ENCODE measurements at places on chromosomes 11 and 22. TPM values are rescaled to one million over a fixed set of nuclear protein-coding genes. Genes with fewer than 3 reads are reported as not detected.
A peak's percentile ranks its signal among the peaks of the same experiment; 100 is the strongest.

- H3K27me3 ChIP-seq, result no peaks in the 10 kb centered on the region
- no peaks in the 10 kb centered on the region for H3K4me1 ChIP-seq
- no peak overlapping the region for H3K4me3 ChIP-seq
- H3K27ac ChIP-seq, result no peak overlapping the region
- no peak for DNase-seq
Observed at GRCh38 chr11:32949739-32950138, 57.1 kb downstream of the QSER1 start.

Gene POU2AF1
- total RNA-seq, result 18.5 TPM

Gene LRRC51
- total RNA-seq, result 23.3 TPM

- no peaks in the 10 kb centered on the region for H3K36me3 ChIP-seq
- no peaks in the 10 kb centered on the region for H3K27me3 ChIP-seq
- H3K27ac ChIP-seq, result no peak overlapping the region
Observed at GRCh38 chr11:61895046-61895717, 3.8 kb upstream of the FADS3 start.

DNA sequence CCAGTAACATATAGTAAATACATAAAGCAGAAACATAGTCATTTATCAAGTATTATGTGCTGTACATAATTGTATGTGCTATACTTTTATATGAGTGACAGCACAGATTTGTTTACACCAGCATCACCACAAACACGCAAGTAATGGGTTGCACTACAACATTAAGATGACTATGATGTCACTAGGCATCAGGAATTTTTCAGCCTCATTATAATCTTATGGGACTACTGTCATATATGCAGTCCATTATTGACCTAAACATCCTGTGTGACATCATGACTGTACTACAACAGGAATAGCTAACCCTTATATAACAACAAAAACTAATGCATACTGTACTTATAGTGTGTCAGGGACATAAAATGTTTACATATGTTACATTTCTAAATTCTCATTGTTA, 50.2 kb upstream of the IZUMO1R start:
- no peaks in the 10 kb centered on the region for H3K27me3 ChIP-seq
- no peaks in the 10 kb centered on the region for H3K36me3 ChIP-seq
- no peaks in the 10 kb centered on the region for H3K4me1 ChIP-seq
- DNase-seq, result no peak

GRCh38 chr11:66892911-66893310, 36.0 kb downstream of the LRFN4 start:
- H3K4me3 ChIP-seq, result no peak overlapping the region
- no peaks in the 10 kb centered on the region for H3K27me3 ChIP-seq
- H3K4me1 ChIP-seq, result no peaks in the 10 kb centered on the region
- H3K36me3 ChIP-seq, result no peaks in the 10 kb centered on the region
- no peak overlapping the region for H3K27ac ChIP-seq

Gene MPZL3
- 10.0 TPM for total RNA-seq

Gene PATE2
- not detected for total RNA-seq

GRCh38 chr22:41742918-41743317, 43.6 kb downstream of the MEI1 start:
- H3K4me1 ChIP-seq, result no peaks in the 10 kb centered on the region
- no peak overlapping the region for H3K27ac ChIP-seq
- no peaks in the 10 kb centered on the region for H3K27me3 ChIP-seq
- DNase-seq, result no peak
- H3K4me3 ChIP-seq, result no peak overlapping the region

DNA sequence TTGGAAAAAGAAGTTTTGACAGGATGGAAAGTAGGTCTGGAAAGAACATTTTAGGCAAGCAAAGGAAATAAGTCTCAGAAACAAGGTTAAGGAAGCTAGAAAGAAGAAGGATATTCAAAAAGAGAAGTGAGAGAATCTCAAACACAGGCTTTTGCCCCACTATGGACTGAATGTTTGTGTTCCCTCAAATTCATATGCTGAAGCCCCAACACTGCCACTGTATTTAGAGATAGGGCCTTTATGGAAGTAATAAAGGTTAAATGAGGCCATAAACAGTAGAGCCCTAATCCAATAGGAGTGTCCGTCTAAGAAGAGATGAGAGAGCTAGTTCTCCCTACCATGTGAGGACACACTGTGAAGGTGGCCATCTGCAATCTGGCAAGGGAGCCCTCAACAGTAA, 20.6 kb upstream of the RPS13 start:
- H3K4me3 ChIP-seq, result no peak overlapping the region
- DNase-seq, result no peak
- H3K27me3 ChIP-seq, result no peaks in the 10 kb centered on the region

GRCh38 chr11:117183724-117184349, 5.3 kb downstream of the SIDT2 start:
- no peaks in the 10 kb centered on the region for H3K27me3 ChIP-seq
- no peak overlapping the region for H3K4me3 ChIP-seq
- H3K36me3 ChIP-seq, result peaks cover 20% of the 10 kb centered on the region
- no peak for DNase-seq
- H3K4me1 ChIP-seq, result no peaks in the 10 kb centered on the region

DNA sequence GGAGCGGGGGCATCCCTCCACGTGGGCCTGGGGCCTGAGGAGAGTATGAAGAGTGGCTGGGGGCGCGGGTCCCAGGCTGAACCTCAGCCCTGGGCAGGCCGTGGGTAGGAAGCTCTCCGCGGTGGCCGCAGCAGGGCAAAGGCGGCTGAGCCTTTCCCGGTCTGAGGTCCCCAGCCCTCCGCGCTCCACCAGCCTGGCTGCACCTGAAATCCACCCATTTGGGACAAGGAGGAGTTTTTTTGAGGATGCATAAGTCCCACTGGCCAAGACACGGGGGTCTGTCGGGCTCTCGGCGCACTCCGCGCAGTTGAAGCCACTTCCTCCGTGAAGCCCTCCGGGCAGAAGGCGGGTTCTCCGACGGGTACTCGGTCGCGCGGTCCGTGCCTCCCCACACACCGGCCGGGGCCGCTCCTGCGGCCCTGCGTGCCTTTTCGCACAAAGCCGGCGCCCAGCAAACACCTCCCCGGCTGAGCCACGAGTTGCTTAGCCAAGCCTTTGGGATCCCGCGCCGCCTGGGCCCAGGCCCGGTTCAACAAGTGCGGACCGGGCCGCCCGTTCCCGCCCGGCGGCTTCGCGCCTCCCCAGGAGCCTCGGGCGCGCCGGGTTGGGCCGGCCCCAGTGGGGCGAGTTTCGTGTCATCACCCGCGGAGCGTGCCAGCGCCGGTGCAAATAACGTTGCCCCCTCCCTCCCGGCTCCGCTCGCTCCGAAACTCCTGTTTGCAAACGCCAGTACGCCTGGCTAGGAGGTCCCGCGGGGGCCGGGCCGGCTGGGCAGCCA, 666 bp upstream of the OVOL1 start:
- peaks cover 3% of the 10 kb centered on the region for H3K27me3 ChIP-seq
- DNase-seq, result no peak
- no peak overlapping the region for H3K4me3 ChIP-seq
- peaks cover 7% of the 10 kb centered on the region for H3K4me1 ChIP-seq
- H3K36me3 ChIP-seq, result no peaks in the 10 kb centered on the region
- H3K27ac ChIP-seq, result no peak overlapping the region

- no peak for DNase-seq
- H3K4me3 ChIP-seq, result no peak overlapping the region
- H3K27me3 ChIP-seq, result no peaks in the 10 kb centered on the region
Observed at GRCh38 chr11:127205688-127206217, 205.2 kb upstream of the KIRREL3 start.

DNA sequence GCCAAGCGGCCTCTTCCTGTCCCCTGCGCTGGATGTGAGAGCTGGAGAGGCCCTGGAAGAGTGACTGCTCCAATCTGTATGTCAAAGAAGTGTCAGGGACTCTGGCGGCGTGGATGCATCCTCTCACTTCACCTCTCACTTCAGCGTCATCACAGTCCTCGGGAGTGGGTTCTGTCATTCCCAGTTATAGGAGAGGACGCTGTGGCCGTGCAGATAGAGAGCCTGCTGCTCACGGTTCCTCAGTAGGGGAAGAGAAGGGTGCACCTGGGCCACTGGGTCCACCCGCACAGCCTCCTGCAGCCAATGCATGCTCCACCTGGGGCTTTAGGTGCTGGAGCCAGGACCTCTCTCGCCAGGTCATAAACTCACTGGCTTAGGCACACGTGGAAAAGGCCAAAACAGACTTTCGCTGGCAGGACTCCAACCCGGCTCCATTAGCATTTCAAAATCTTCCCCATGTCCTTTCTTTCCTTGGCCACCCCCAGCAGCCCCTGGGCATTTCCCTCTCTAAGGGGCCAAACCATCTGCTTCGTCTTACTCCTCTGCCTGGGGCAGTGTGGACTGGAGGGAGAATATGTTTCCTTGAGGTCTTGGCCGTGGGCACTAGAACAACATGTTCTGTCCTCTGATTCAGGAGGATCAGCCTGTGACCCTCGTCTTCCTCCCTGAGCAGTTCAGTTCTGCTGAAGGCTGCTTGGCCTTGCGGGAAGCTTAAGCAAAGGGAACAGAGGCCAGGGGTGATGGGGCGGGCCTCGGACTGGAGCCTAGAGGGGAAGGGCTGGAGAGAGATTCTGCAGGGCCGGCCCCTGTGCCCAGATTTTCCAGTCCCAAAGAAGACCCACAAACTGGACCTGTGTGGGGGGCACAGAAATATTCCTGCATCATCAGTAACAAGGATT, 57.8 kb downstream of the ST14 start:
- H3K27ac ChIP-seq, result no peak overlapping the region
- H3K36me3 ChIP-seq, result peaks cover 4% of the 10 kb centered on the region
- H3K4me3 ChIP-seq, result no peak overlapping the region
- H3K4me1 ChIP-seq, result no peaks in the 10 kb centered on the region

GRCh38 chr11:62324731-62325556, 12.3 kb upstream of the ASRGL1 start:
- peak; percentile 47 for DNase-seq
- no peaks in the 10 kb centered on the region for H3K27me3 ChIP-seq
- H3K36me3 ChIP-seq, result no peaks in the 10 kb centered on the region
- H3K27ac ChIP-seq, result no peak overlapping the region
- H3K4me3 ChIP-seq, result no peak overlapping the region

Gene OR52I1
- not detected for total RNA-seq

DNA sequence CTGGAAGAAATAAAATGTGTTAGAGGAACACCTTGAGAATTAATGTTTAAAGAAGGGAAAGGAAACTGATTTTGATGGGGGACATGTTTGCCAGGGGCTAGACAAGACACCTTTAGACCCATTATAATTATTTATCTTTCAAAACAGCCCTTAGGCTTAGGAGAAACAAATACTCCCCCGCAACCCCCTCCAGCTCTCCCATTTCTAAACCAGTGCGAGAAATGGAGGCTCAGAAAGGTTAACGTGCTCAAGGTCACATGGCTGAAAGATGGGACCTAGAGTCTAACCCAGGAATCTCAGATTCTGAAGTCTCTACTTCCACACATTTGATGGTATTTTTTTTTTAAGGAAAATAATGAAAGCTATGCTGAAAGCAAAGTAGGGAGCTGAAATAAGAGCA, 18.0 kb downstream of the EHF start:
- no peaks in the 10 kb centered on the region for H3K27me3 ChIP-seq
- no peak for DNase-seq
- no peak overlapping the region for H3K4me3 ChIP-seq
- H3K27ac ChIP-seq, result no peak overlapping the region

GRCh38 chr11:33910296-33910957, 18.6 kb upstream of the LMO2 start:
- no peaks in the 10 kb centered on the region for H3K27me3 ChIP-seq
- DNase-seq, result no peak
- no peaks in the 10 kb centered on the region for H3K36me3 ChIP-seq
- no peak overlapping the region for H3K27ac ChIP-seq
- no peaks in the 10 kb centered on the region for H3K4me1 ChIP-seq

DNA sequence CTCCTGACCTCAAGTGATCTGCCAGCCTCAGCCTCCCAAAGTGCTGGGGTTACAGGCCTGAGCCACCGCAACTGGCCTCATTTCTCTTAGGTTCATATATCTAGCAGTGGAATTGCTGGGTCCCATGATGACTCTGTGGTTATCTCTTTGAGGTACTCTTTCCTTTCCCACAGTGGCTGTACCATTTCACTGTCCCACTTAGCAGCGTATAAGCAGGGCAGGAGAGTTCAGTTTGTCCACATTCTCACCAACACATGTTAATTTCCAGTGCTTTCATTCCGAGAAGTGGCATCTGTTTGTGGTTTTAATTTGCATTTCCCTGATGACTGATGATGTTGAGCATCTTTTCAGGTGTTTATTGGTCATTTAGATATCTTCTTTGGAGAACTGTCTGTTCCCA, 16.4 kb downstream of the PRR5 start:
- no peak overlapping the region for H3K4me3 ChIP-seq
- DNase-seq, result no peak
- peaks cover 7% of the 10 kb centered on the region for H3K36me3 ChIP-seq

DNA sequence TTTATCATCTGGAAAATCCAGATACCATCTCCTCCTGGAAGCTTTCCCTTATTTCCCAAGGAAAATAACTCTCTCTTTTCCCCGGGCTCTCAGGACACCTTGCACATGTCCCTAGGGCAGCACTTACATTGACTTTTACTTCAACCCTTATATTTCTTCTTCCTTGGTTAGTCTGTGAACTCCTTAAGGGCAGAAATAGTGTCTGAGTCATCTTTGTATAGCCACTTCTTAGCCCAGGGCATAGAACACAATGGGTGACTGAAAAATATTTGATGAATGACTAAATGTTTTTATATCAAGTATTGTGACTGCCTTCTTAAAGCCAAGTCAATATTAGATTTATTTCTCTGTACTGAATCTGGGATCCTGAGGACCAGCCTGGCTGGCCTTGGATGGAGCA, 45.4 kb upstream of the MYOD1 start:
- no peak for DNase-seq
- no peaks in the 10 kb centered on the region for H3K4me1 ChIP-seq
- H3K36me3 ChIP-seq, result no peaks in the 10 kb centered on the region
- no peak overlapping the region for H3K27ac ChIP-seq

Gene GP1BB
- total RNA-seq, result 1.9 TPM

DNA sequence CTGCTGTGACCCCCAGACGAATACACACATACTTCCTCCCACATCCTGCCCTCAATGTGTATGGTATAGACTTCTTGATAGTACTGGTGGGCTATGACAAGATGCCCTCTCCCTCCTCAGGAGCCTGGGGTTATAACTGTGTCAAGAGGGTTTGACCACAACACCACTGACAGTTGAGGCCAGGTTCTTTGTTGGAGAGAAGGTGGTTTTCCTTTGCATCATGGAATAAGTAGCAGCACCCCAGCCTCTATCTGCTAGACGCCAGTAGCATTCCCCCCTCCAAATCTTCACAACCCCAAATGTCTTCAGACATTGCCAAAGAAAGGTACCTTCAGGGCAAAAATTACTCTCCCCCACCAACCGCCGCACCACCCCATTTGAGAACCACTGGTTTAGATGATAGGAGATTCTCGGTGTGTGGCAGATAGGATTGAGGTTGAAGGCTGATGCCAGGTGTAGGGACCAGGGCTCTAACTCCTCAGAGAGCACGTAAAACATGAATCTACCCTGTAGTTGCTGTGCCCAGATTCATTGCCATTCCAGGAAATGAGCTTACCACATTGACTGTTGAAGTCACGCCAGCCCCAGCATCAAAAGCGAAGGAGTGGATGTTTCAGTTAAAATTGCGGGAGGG, 5.5 kb upstream of the MYO18B start:
- no peaks in the 10 kb centered on the region for H3K27me3 ChIP-seq
- H3K4me3 ChIP-seq, result no peak overlapping the region
- no peaks in the 10 kb centered on the region for H3K36me3 ChIP-seq

Data from kidney (tissue), 22 donors.